ENCODE measurements at places on chromosomes 5 and 9.
A peak's percentile ranks its signal among the peaks of the same experiment; 100 is the strongest.

DNA sequence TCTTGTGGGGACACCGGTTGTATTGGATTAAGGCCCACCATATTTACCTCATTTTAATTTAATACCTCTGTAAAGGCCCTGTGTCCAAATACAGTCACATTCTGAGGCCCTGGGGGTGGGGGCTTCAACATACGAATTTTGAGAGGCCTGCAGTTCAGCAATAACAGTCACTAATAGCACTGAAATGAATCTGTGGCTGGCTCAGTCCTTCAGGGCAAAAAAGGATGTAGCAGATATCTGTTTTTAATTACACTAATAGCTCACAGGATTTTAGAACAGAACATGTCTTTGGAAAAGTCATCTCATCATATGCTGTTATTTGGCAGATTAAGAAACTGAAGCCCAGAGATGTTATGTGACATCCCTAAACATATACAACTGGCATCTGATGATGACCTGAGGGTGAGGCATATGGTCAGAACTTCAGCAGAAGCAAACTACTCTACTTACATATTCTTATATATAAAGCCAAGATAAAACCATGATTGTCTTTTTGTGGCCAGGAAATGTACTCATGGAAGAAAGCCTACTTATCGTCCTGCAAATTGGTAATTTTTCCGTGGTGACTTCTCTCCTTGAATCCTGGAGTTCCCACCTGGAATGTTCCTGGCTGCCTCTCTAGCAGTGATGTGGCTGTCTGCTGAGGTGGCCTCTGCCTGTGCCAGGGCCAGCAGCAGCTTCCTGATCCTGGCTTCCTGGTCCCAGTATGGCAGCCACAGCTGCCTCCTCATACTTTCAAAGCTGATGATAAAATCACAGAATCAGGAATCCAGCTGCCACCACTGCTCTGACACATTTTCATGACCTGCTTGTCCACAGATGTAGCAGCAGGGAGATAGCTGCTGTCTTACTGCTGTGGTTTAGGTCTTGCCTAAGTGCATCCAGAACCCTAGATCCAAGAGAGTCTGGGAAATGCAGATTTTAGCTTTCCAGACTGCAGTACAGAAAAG lies 72.1 kb upstream of the ANKRD55 start:
- no peak for DNase-seq

DNA sequence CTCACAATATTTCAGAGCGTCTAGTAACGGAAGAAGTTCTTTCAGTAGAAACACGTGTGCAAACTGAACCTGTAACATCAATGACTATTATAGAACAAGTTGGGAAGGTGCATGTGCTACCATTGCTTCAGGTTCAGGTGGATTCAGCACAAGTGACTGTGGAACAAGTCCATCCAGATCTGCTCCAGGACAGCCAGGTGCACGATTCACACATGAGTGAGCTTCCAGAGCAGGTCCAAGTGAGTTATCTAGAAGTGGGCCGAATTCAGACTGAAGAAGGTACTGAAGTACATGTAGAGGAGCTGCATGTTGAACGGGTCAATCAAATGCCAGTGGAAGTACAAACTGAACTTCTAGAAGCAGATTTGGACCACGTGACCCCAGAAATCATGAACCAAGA lies 17.4 kb upstream of the NIM1K start:
- no peak for DNase-seq

- DNase-seq = no peak
Measured at GRCh38 chr5:117621921-117622320, 1047.3 kb upstream of the SEMA6A start.

GRCh38 chr5:57779383-57780223 lies 297.0 kb upstream of the ACTBL2 start:
- no peak for DNase-seq

DNA sequence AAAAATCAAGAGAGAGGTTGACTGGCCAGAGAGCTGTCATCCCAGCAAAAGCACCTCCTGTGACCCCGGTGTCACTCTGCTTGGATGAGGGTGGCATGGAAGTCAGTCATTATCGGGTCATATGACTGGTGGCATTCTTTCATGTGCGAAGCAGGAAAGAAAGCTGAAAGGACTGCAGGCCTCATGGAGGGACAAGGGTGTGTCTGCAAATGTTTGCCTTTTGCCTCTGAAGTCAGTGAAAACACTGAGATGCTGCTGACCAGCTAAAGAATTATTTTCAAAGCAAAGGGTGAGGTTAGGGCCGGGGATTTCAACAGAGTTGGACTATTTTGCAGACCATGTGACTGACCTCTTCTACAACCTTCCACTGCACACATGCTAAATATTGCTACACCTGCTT lies 298.3 kb downstream of the CSNK1G3 start:
- no peak for DNase-seq

DNA sequence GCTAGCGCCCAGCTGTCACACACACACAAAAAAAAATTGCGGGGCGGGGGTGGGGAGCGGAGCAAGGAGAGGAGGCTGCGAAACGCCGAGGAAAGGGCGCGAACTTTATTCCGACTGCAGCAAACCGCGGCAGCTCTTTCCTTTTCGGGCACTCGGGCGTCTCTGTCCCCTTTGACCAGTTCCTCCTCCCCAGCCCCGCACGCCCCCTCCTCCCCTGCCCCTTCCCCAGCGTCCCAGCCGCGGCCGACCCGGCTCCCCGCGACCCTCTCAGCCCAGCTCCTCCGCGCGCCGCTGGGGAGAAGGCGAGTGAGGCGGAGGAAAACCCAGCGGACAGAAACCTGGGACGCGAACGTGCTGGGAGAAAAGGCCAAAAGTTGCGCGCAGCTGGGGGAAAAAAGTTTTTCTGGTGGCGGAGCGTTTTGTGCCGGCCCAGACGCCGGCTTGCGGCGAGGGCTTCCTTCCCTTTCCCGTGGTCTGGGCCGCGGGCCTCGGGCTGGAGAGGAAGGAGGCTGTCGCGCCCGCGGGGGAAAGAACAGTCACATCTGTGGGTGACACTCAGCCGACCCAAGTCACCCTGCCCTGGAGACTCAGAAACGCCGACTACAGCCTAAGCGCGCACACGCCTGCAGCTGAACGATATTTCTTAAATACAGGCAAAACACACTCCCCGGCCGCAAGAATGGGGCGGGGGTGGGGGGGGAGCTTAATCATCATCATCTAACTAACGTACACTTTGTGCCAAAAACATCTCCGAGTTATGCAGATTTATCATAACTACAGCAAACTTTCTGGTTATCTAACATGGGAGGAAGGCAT lies 1.1 kb upstream of the BNC2 start:
- DNase-seq = no peak

GRCh38 chr5:132445930-132446329 lies 44.6 kb downstream of the IRF1 start:
- DNase-seq = no peak

GRCh38 chr5:139299486-139299885 lies 5.9 kb downstream of the MATR3 start:
- DNase-seq = no peak

- no peak for DNase-seq
Measured at GRCh38 chr5:39451276-39451941, 26.6 kb upstream of the DAB2 start.

DNA sequence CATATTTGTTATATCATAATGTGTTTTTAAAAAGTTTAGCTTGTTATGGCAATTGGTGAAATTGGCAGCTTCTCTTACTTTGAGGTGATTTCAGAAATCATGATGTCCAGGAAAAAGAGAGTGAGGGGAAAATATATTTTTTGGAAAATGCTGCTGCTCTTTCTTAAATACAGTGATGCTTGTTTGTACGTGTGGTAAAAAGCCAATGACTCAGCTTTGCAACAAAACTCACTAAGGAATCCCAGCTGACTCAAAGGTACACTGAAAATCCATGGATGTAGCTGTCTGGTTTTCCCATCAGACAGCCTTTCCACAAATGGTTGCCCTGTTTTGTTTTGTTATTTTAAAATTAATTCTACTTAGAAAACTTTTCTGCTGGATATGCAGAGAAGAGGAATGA lies 306.4 kb upstream of the PAPPA start:
- DNase-seq = no peak

GRCh38 chr9:1876891-1877496 lies 138.2 kb upstream of the SMARCA2 start:
- no peak for DNase-seq

- DNase-seq = no peak
Measured at GRCh38 chr9:91017245-91017644, 215.6 kb downstream of the SYK start.

GRCh38 chr9:96644137-96644536 lies 11.0 kb downstream of the PRXL2C start:
- DNase-seq = no peak

- DNase-seq = no peak
Measured at GRCh38 chr9:38694676-38695075, 25.3 kb downstream of the FAM240B start.

GRCh38 chr5:86679529-86679928 lies 61.8 kb downstream of the COX7C start:
- DNase-seq = peak; percentile 6

DNA sequence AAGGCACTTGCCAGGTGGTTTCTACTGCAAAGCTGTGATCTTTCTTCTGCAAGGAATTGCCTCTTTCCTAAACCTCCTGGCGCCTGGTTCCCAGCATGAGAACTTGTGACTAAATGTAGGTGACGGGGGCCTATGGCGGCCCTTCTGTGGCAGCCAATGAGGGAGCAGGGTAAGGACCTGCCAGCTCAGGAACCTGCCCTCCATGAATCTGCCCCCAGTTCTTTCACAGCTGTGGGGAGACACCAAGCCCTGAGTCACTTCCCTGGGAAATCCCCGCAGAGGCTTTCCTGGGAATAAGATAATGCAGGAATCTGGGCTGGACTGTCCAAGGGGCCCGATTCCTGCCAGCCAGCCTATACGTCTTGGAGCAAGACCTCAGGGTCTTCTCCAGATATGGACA lies 56.7 kb upstream of the CTNNA1 start:
- no peak for DNase-seq

DNA sequence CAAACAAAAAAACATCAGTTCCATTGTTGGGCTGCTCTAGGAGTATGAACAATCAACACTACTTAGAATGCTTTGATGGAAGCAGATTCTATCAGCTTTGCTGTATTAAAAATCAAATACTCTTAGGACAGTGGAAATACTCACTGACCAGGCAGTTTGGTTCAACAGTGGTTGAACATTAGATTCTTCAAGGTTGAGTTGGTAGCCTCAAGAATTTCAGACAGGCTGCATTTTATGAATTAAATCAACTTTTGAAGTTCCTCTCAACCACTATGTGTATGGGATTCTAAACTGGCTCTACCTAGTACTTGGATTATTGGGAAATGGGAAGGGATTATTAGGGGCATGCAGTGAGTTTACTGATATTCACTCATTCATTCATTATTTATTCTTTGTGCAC lies 35.0 kb downstream of the ACTBL2 start:
- DNase-seq = no peak
